ENCODE measurements at places on chromosomes 7 and 10.
A peak's percentile ranks its signal among the peaks of the same experiment; 100 is the strongest.

GRCh38 chr7:95440394-95441038 lies 5.7 kb upstream of the PON2 start:
- no peak for DNase-seq

GRCh38 chr7:108236681-108237415 lies 106.7 kb upstream of the LAMB4 start:
- no peak for DNase-seq

GRCh38 chr10:33257439-33258080 lies 76.9 kb downstream of the NRP1 start:
- DNase-seq: no peak

DNA sequence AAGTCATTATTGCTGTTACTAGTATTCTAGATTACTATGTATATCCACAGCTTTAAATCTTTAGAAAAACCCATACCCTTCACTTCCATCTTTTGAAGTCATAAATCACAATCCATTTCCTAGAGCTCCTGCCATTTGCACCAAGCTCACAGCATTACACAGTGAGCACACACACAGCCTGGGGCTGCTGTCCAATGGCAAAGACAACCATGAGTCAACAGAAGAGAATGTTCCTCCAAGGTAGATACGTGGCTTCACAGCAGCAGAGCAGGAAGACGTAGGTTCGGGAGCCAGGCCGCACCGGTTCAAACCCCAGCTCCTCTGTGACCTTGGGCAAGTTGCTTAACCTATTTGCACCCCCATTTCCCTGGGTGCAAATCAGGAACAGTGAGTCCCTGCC lies 234.6 kb downstream of the DIP2C start:
- no peak for DNase-seq

DNA sequence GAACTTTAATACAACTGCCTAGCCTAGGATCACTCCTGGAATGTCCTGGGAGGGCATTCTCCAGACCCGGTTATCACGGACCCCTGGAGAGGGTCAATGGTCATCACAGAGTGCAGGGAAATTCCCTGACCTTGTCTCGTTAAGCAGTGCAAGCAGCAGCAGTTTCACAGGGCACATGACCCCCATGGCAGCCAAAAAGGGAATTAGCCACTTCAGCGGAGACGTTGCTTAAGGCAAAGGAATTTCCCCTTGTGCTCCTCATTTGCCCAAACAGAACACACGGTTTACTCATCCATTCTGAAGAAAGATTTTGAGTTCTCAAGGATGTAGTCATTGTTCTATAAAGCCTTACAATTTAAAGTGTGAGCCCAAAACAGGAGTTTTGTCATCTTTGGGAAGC lies 260.3 kb downstream of the SNX13 start:
- DNase-seq: no peak

- no peak for DNase-seq
Observed at GRCh38 chr7:124085179-124085578, 52.3 kb upstream of the TMEM229A start.

DNA sequence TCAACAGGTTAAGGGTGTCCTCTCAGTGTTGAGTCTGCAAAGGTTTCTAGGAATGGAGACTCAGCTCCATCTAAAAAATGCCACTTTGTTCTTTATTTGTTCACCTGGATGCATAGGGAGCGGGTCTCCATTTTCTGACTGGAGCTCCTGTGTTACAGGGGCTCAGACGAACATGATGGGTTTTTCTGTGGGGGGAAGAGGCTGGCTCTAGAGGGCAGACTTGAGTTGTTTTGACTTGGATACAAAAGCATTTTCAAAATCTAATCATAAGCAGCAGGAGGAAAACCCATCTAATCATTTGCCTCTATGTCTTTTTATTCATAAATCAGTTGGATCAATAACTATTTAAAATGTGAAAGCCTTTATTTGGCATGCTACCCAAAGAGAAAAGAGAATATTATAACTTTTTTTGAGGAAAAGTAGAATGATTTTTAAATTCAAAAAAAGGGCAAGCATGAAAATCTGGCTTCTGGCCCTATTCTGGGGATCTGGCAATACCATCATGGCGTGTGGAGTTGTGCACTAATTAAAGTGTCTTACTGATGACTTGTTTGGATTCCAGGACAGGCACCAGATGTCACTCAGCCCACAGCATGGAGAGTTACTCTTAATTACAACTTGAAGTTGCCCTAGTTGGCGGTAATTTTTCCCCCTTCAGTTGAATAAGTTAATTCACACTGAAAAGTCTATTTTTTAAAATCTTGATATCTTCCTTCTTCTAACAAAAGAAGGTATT lies 594.9 kb downstream of the REEP3 start:
- peak; percentile 33 for DNase-seq

- no peak for DNase-seq
Observed at GRCh38 chr7:107982918-107983389, 20.0 kb downstream of the LAMB1 start.

DNA sequence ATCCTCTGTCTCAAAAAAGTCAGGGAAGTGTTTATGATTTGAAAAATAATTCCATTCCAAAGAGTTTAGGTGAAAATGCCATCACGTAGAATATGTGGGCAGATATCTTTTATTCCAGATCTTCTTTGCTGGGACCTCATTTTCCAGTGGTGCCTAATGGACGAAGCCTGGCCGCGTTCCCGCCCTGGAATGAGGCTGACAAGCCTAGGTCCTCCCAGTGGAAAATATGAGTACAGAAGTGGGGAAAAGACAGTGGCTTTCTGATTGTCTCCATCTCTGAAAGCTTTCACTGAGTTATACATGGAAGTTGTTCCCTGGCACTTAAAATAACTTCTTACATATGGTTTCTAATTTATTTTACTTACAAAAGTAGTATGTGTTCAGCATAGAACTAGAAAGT lies 139.4 kb downstream of the TACC2 start:
- no peak for DNase-seq

DNA sequence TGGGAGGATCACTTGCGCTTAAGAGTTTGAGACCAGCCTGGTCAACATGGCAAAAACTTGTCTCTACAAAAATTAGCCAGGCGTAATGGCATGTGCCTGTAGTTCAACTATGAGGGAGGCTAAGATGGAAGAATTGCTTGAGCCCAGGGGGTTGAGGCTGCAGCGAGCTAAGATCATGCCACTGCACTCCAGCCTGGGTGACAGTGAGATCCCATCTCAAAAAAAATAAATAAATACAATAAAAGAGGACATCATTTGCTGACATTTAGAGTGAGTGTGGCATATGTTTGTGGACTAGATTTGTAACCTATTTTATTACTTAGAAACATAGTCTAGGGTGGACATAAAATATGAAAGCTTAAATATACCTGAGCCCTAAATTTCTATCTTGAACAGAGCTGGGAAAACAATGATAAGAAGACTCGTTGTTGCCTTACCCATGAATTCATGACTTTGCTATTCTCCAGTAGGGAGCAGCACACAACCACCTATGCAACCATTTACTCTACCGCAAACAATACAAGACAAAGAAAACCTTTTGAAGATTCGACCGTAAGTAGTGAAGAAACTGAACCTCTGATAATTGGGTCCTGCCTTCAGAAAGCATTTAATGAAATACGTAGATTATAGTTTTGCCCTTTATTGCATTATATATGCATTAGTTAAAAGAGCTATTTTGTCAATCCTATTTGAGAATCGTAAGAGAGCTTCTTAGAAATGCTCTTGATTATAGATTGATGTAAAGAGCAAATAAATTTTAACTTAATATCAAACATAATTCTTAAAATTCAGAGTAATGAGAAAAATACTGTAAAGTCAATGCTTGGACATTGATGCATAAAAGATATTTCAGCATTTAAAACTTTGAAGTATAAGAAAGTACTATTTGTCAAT lies 83.5 kb downstream of the GNAT3 start:
- DNase-seq: peak; percentile 23

DNA sequence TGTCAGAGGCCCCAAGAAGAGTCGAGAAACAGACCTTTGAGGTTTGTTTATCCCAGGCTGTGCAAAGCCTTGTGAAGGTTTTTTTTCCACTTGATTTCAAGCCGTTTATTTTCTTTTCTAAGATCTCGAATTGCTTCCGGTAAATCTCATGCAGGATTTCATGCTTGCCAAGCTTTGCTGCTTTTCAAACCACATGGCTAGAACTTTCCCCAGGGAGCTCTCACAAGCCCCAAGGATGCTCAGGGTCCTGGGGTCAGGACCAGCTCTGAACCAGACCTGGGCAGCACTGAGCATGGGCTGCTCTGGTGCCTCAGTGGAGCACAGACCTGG lies 48.0 kb upstream of the AQP1 start:
- DNase-seq: no peak

GRCh38 chr10:133525444-133525843 lies 1.7 kb upstream of the CYP2E1 start:
- DNase-seq: no peak

- DNase-seq: no peak
Observed at GRCh38 chr10:122098924-122099323, 110.0 kb downstream of the TACC2 start.

- DNase-seq: no peak
Observed at GRCh38 chr10:29671228-29671780, 36.5 kb upstream of the SVIL start.

- DNase-seq: no peak
Observed at GRCh38 chr10:3348564-3348963, 176.0 kb upstream of the PITRM1 start.

DNA sequence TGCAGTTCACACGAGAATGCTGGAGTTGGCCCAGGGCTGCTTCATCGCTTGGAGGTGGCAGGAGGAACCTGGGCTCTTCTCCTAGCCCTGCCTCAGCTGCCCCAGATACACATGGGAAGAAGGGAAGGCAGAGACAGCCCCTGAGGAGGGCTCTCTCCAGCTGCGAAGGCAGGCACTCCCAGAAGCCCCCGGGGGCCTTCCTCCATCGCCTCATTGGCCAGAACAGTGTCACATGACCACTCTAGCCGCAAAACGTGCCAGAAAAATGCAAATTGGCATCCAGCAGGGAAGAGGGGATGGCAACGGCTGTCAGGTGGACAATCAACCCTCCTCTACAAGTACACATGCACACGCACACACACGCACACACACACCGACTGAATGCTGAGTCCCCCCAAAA lies 217.8 kb upstream of the FRMD4A start:
- DNase-seq: no peak

- DNase-seq: peak; percentile 24
Observed at GRCh38 chr10:5283305-5284158, 81.2 kb upstream of the UCN3 start.

- DNase-seq: peak; percentile 42
Observed at GRCh38 chr7:134845461-134845860, 66.0 kb downstream of the CALD1 start.

- DNase-seq: no peak
Observed at GRCh38 chr7:117218700-117219099, 104.2 kb downstream of the WNT2 start.

DNA sequence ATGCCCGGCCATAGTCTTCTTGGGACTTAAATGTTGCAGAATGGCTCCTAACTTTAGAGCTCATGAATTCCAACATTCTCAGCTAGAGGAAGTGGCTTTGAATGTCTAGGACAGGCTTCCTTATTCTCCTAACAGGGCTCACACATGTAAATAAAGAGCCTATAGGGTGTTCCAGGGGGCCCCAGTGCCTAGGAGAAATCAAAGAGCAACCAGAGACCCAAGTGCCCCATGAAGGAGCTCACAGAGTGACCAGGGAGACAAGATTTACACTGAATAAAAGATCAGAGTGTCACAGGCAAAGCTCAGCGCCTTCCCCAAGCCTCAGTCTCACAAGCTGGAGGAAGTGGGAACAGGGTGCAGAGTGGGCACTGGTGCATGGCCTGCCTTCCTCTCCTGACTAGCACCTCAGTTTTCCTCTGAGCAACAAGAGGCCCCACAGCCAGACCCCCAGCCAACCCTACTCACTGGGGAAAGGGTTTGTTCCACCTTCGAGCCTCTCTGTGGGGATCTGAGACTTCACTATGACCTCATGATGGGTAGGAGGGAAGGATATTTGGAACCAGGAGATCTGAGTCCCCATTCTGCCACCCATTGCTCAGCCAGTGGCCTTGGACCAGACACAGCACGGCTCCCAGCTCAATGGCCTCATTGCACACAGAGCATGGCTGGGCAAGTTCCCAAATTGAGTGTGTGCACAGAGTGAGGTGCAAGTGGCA lies 16.0 kb downstream of the TMEM273 start:
- DNase-seq: no peak

GRCh38 chr7:148287538-148287937 lies 303.0 kb upstream of the C7orf33 start:
- DNase-seq: no peak

DNA sequence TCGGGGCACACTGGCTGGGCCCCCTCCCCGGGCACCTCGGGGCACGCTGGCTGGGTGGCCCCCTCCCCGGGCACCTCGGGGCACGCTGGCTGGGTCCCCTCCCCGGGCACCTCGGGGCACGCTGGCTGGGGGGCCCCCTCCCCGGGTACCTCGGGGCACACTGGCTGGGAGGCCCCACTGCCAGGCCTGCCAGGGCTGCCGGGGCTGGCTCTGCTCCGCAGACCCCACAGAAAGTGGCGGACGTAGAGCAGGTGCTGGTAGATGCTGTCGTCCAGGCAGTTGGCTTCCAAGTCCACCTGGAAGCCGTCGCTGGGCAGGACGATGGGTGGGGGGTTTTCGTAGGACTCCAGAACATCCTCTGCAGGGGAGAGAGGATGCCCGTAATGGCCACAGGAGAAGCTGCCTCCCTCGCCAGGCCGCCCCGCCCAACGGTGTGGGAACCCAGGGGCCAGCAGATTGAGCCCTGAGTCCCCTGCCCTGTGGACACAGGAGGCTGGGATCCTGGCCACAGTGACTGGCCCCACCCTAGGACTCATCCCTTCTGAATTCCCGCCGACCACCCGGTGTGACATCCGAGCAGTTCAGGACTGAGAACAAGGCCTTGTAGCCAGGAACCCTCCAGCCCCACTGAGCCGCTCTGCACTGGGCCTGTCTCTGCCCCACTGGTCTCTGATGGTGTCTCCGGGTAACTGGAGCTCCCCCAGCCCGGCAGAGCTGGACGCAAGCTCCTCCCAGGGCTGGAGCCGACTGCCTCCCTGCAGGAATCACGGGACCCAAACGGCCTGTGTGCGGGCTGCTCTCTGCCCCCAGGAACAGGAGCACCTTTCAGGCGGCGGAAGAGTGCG lies 28.2 kb downstream of the AP5Z1 start:
- DNase-seq: no peak

GRCh38 chr7:3028071-3028757 lies 15.5 kb downstream of the CARD11 start:
- no peak for DNase-seq

DNA sequence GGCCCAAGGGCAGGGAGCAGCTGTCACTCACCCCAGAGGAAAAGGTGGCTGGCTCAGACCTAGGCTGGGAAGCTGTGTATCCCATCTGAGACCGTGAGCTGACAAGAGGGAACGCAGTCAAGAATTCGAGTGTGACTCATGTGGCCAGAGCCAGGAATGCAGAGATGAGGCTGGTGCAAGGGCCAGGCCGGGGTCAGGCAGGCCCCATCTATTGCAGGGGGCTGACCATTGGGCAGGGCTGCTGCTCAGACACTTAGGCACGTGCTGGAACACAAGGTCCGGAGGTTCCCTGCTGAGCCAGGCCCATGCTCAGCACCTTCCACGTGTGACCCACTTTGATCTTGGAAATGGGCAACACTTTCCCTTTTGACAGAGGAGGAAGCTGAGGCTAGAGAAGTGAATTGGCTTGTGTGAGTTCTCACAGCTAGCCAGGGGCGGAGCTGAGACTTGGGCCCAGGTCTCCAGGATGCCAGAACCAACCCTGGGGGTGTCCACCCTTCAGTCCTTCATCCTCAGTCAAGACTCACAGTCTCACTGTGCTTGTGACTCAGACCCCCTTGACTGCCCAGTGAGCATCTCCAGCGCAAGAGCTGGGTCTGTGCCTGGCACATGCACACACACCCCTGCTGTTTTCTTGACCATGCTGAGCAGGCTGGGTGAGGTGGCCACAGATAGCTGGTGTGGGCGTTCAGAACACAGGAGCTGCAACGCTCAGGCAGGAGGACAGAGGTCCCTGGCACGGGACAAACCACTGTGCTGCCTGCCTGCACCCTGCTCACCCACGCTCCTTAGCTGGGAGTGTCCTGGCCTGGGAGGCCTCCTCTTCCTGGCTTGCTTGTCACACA lies 47.6 kb upstream of the PPIF start:
- DNase-seq: no peak

Data from GM20000 (cell line).